ENCODE measurements at places on chromosomes 1 and 21.

DNA sequence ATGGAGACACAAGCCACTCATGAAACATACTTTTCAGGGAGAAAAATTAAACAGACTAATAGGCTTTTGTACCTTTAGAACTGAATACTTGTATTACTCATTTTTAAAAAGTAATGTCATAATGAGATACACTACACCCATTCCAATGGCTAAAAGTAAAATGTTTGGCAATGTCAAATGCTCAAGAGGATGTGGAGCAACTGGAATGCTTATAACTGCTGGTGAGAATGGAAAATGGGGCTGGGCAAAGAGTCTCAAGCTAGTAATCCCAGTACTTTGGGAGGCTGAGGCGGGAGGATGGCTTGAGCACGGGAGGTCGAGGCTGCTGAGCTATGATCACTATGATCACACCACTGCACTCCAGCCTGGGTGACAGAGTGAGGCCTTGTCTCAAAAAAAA lies 86.3 kb downstream of the NKAIN1 start:
- DNase-seq: no peak

DNA sequence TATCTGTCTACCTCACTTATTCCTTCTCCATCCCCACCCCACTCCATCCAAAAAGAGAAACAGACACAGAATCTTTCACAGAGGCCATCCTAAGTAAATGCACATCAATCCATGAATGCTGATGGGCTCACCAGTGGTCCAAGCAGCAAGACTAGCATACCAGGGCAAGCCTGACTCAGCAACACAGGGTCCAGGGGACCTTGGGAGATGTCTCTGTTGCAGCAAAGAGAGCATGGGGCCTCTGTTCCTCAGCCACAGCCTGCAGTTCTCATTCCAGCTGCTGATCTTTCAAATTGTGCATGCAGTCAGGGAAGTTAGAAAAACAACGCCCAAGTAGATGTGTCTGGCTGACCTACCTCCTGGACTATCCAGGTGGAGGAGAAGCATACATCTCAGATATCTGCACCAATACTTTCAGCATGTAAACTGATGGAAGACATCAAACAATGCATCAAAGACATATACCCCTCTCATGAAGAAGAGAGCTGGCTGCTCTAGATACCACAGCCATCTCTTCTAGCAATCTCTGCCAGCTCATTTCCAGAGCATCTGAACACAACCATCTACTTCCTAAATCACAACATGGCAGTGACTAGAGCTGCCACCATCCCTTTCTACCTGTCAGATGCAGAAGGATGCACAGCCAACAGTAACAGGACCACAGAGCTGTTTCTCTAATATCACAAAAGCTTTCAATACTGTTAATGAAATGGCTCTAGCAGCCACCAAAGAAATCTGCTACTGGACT lies 54.5 kb downstream of the CD34 start:
- DNase-seq: no peak

- no peak for DNase-seq
Observed at GRCh38 chr1:164719676-164720439, 160.9 kb downstream of the PBX1 start.

DNA sequence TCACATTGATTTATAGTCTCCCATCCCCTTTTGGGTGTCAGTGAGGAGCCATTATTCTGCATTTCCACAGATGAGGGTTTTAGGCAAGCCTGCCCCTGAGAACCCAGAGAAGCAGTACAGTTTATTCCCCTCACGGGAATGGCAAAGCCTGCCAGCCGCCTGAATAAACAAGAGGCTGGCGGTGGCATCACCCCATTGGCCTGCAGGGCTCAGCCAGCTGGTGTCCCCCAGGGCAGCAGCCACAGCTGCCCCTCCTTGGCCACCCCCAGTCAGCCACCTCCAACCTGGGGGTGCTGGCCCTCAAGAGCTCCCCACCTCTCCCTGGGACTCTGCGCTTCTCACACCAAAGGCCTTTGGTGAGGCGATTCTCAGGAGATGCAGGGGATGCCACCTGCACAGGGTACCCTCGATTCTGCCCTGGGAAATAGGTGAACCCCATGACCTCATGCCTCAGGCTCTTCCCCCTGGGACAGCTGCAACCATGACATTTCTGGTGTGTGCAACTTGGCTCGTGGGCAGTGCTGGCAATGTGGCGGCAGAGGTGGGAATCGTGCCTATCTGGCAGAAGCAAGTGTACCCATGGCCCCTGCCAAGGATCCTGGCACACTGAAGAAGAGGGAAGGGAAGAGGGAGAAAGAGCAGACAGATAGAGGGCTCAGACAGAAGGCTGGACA lies 14.0 kb downstream of the OLFML2B start:
- DNase-seq: no peak

DNA sequence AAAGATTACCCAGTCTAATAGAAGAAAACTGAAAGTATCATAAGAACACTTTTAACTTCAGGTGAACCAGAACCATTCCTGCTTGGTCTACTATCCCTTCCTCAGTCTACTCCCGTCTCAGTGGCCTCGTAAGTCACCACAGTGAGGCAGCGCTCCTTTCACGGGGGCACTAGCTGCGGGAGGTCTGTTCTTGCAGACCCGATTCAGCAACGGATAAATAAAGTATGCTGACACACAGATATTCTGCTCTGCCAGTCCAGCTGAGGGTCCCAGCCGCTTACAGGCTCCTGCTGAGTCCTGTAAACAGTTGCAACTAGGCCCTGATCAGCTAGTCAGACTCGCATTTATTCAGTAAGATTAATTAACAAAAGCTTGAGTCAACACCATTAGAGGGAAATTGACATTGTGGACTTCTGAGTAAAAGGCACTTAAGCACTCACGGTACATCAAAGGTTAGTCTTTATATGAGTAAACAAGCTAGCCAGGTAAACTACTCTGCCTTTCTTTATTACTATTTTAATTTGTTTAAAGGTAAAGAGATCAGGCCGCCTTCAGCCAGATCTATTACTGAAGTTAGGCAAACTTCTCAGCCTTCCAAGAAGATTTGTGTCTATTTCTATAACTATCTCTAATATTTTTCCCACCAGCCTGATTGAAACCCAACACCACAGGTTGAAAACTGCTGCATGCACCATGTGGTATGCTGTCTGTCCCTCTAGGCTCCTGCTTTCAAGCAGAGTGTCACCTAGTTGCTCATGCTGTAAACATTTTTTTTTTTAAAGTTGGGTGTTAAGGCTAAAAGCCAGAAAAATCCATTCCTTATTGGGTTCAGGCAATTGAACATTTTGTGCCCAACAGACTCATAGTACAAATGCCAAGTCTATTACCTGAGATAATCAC lies 87.7 kb downstream of the INTS7 start:
- no peak for DNase-seq

DNA sequence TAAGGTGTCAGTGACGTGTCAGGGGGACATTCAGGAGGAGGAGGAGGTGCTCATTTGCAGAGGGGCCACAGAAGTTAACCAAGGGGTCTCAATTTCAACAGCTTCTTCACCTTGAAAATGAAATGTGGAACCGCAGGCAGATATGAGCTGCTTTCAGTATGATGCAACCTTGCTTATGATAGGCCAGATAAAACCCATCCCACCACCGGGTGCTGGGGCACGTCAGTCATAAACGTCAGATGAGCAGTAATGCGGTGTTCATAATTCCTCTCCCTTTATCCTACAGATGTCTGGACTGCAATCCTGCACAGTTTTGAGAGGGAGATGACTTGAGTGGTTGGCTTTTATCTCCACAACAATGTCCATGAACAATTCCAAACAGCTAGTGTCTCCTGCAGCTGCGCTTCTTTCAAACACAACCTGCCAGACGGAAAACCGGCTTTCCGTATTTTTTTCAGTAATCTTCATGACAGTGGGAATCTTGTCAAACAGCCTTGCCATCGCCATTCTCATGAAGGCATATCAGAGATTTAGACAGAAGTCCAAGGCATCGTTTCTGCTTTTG lies 1.7 kb downstream of the PTGFR start:
- no peak for DNase-seq

- no peak for DNase-seq
Observed at GRCh38 chr1:110687250-110687649, 12.5 kb upstream of the KCNA3 start.

DNA sequence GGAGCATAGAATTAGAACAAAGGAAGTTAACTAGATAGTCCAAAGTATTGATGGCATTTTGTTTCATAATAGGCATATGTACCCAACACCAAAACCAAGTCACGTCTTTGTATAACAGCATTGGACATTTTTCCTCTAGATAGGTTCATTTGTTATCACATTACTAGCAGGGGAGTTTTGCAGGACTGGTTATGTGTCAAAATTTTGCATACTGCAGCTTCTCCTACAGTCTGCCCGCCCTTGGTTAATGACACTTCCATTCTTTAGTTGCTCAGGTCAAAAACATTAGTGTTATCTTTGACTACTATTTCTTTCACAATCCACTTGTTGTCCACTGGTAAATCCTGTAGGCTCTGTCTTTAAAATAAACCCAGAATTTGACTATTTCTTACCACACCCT lies 8.9 kb downstream of the CAPZA1 start:
- no peak for DNase-seq

DNA sequence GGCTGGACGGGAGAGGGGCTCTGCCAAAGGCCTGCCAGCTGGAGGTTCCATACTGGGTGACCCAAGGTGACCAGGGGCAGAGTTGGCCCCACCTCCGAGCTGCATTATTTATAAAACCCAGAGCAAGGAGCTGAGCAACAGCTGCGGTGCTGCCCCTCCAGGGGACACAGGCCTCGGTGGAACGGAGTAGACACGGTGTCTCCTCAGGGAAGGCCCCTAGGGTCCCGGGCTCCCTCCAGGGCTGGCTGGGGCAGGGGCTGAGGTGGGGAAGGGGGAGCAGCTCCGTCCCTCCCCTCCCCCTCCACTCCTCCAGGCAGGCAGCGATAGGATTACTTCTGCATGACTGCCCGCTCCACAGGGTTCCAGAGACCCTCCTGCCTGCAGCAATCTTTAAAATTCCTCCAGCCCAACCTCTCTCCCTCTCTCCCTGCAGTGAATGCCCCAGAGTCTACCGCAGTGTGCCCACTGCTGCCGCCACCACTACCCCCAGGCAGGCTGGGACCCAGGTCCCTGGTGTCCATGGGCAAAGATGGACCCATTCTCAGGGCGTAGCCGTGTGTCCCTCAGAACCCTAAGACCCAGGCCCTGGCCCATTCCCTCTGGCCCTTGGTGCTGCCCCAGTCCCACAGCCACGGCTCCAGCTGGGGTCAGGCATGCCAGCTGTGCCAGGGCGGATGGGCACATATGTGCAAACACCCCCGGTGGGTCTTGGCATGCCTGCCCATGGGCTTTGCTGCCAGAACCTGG lies 10.8 kb downstream of the AHDC1 start:
- no peak for DNase-seq

DNA sequence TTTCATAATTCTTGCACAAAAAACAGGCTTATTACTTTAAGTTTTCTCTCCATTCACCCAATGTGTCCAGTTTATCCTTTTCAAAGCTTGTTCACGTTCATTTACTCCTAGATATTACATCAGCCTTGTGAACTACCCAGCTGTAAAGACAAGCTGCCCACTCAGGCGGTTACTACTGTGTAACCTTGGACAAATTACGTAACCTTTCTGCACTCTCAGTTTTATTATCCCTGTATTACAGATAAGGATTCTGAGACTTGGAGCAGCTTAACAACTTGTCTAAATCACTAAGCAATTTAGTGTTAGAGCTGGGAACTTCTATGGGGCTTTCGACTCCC lies 20.5 kb upstream of the LPAR3 start:
- DNase-seq: no peak

DNA sequence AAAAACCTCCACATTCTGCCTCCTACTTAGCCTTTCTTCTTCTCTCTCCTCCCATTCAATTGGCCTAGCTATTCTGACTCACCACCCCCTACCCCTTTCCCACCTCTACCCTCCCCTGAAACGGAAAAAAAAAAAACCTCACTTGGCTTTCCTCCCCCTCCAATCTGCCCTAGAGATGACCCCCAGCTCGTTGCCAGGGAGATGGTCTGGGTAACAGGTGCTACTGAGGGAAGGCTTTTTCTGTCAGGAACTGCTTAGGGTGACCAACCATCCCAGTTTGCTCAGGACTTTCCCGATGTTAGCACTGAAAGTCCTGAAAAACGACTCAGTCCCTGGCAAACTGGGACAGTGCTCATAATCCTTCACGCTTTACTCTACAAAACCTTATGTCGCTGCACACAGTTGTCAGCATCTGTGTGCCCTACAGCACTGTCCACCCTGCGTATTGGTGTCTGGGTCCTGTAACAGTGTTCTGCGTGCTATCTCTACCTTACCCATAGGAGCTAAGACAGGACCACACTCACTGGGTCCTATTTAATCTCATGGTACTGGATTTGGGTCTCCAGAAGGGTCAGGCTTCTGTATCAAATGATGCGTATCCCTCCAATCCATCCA lies 7.7 kb upstream of the CADM3 start:
- no peak for DNase-seq

DNA sequence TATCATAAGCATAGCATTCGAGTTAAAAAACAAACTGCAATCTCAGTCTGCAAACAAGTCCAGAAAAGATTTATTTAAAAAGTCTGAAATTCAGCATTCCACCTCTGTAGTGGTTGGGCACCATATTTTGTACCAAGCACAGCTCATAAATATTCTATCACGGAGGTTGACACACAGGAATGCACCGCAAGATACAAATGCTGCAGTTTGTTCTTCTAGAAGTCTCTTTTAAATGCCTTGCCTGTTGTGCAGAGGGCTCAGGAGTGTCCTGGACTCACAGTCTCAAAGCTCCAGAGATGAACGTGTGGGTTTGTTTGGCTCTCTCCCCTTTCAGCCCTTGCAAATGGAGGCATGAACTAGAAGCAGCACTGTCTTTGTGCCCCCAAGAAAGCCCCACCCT lies 212.4 kb upstream of the USP24 start:
- no peak for DNase-seq

DNA sequence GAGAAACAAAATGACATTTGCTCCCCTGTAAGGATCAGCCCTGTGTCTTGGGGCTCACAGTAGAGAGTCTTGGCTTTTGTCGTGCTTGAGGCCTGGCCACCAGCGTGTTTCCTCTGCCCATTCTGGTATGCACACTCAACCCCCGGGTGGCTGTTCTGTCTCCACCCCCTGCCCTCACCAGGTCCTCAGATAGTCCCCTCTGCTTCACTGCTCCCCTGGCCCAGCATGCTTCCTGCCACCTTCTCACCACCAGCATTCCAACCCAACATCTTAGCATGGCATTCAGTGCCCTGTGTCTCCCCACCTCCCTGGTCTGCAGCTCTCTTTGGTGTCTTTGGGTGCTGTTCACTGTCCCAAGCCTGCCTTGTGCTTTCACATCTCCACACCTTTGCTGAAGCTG lies 16.2 kb downstream of the ZNF362 start:
- DNase-seq: no peak

- no peak for DNase-seq
Observed at GRCh38 chr1:231214918-231215680, 25.9 kb upstream of the GNPAT start.

DNA sequence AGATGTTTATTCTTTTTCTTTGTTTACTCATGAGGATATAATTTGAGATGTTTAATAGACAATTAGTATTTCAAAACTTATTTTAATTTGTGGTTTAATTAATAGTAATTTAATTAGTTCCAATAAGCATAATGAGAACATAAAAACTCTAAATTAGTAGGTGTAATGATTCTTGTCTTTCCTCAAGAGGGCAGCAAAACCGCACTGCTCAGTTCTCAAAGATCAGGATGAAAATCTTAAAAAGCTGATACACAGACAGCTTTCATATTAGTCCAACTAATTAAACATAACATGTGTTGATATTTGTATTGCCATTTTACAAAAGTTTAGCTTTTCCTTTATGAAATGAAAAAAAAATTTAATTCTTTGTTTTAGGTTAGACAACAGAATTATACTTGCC lies 106.7 kb upstream of the C21orf91 start:
- no peak for DNase-seq

GRCh38 chr1:236035681-236036101 lies 29.2 kb downstream of the NID1 start:
- no peak for DNase-seq

GRCh38 chr1:228830185-228830953 lies 95.1 kb downstream of the RHOU start:
- DNase-seq: no peak

Measured in H54 (cell line).